ENCODE measurements at places on chromosomes 7 and 10. TPM values are rescaled to one million over a fixed set of nuclear protein-coding genes. Genes with fewer than 3 reads are reported as not detected.

Gene EGR2
- total RNA-seq: 2.3 TPM

Gene ATP6V1F
- total RNA-seq: 28.1 TPM

Gene OR6V1
- total RNA-seq: not detected

Gene PTER
- total RNA-seq: 11.4 TPM

Gene STEAP1B
- total RNA-seq: not detected

Gene HYAL4
- not detected for total RNA-seq

Gene PAPSS2
- 40.2 TPM for total RNA-seq

Gene CCDC71L
- total RNA-seq: 6.9 TPM

- DNase-seq: no peak
- H3K4me3 ChIP-seq: no peak overlapping the region
- H3K4me1 ChIP-seq: peaks cover 14% of the 10 kb centered on the region
- H3K27me3 ChIP-seq: no peaks in the 10 kb centered on the region
- no peak overlapping the region for H3K27ac ChIP-seq
These were observed 17.0 kb upstream of the SVIL start for GRCh38 chr10:29651767-29652166.

DNA sequence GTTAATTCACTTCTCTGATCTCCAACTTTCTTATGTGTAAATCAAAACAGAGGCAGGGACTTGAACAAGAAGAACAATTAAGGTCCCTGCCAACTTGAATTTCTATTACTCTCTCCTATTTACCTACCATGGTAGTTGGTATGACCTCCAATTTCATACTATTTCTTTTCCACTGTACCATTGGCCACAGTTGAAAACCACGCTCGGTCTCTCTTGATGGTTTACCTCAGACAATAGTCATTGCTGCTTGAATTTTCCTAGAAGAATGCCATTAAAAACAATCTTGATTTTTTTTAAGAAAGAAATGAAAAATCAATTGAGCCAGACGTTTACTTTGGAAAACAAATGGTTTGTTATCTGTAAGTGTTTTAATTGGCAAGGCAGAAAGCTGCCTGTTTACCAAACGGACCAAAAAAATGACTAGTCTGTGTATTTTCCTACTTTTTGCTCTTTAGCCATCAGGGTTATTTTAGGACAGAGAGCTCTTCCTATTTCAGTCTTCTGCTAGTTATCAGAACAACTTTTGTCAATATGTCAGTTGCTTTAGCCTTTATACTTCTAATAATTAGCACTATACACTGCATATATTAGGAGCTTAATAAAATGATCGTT lies 157.5 kb upstream of the PLXDC2 start:
- no peaks in the 10 kb centered on the region for H3K36me3 ChIP-seq
- no peak overlapping the region for H3K4me3 ChIP-seq
- no peak overlapping the region for H3K27ac ChIP-seq
- H3K4me1 ChIP-seq: peaks cover 20% of the 10 kb centered on the region
- no peaks in the 10 kb centered on the region for H3K27me3 ChIP-seq

GRCh38 chr7:124940306-124940705 lies 10.7 kb upstream of the POT1 start:
- H3K4me3 ChIP-seq: no peak overlapping the region
- no peak for DNase-seq
- no peak overlapping the region for H3K27ac ChIP-seq
- H3K4me1 ChIP-seq: no peaks in the 10 kb centered on the region
- H3K36me3 ChIP-seq: no peaks in the 10 kb centered on the region

DNA sequence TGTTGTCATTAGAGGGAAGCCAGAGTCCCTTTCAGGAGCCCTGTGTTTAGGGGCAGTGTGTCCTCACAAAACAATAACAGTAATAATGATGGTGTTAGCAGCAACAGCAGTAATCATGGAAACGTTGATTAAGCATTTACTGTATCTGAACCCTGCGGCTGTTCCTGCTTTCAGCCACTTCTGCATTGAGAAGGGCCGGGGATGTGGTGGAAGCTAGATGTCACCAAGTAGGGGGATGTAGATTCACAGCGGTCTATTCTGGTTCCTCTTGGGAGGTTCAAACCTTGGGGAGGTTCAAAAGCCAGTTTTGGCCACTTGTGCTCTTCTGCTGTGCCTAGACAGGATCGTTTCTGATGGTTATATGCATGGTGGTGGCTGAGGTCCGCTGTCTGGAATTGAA lies 44.8 kb downstream of the PRPF18 start:
- H3K4me3 ChIP-seq: no peak overlapping the region
- no peaks in the 10 kb centered on the region for H3K27me3 ChIP-seq
- H3K36me3 ChIP-seq: no peaks in the 10 kb centered on the region
- no peak overlapping the region for H3K27ac ChIP-seq
- peaks cover 8% of the 10 kb centered on the region for H3K4me1 ChIP-seq
- DNase-seq: no peak

DNA sequence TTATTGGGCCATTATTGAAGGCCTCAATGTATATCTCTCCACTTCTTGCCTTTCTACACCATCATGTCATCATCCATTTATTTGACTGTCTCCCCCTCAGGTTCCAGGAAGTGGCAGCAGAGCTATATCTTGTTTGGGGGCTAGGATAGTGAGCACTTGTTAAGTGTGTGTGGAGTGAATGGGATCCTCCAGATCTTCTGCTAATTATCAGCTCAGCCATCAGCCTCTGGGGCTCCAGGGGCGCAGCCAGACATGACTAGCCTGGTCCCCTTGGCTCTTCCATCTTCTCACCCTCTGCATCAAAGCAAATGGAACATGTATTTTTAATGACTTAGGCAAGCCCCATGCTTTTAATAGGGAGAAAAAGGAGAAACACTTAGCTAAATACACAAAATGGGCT lies 176.5 kb downstream of the ARHGAP12 start:
- H3K4me3 ChIP-seq: no peak overlapping the region
- H3K27ac ChIP-seq: no peak overlapping the region
- peaks cover 40% of the 10 kb centered on the region for H3K4me1 ChIP-seq
- DNase-seq: no peak
- H3K36me3 ChIP-seq: no peaks in the 10 kb centered on the region

DNA sequence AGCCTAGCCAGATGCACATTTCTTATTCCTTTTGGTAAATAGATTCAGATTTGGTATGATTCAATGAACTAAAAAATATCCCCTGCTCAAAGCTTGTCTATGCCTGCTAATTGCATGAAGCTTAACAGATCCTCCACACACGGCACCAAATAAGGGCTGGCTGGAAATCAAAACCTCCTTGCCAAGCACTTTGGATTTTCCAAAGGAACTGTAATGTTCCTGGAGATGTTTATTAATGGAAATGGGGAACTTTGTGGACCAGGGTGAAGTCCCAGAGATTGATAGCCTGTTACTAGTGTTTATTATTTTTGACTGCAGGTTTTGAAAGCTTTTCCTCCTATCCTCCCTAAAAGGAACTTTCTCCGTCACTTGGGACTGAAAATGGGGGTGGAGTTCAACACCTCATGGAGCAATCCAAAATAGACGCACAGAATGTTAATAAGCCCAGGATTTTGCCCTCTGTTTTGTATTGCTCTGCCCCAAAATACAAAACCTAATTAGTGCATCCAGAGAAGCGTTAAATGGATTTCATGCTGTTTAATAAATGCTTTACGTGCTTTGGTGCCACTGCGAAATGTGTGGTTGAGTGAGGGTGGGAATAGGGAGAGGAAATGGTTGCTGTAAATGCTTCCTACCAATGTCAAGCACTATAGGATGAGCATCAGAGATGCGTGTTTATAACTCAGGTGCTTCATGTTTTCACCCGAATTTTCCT lies 1027.7 kb downstream of the LRMDA start:
- H3K4me3 ChIP-seq: no peak overlapping the region
- H3K4me1 ChIP-seq: no peaks in the 10 kb centered on the region
- no peak overlapping the region for H3K27ac ChIP-seq

GRCh38 chr10:78744491-78745090 lies 324.2 kb upstream of the ZMIZ1 start:
- H3K27ac ChIP-seq: peak overlapping the region; percentile 74
- no peaks in the 10 kb centered on the region for H3K36me3 ChIP-seq
- H3K4me1 ChIP-seq: peaks cover 38% of the 10 kb centered on the region
- H3K27me3 ChIP-seq: no peaks in the 10 kb centered on the region

GRCh38 chr10:86349940-86350630 lies 16.5 kb downstream of the GRID1 start:
- H3K27ac ChIP-seq: no peak overlapping the region
- H3K36me3 ChIP-seq: no peaks in the 10 kb centered on the region
- no peak overlapping the region for H3K4me3 ChIP-seq
- no peaks in the 10 kb centered on the region for H3K4me1 ChIP-seq
- DNase-seq: no peak

- no peak overlapping the region for H3K4me3 ChIP-seq
- no peak overlapping the region for H3K27ac ChIP-seq
- H3K27me3 ChIP-seq: no peaks in the 10 kb centered on the region
- DNase-seq: no peak
These were observed 62.9 kb downstream of the ITGB8 start for GRCh38 chr7:20393616-20394015.

- DNase-seq: no peak
- no peak overlapping the region for H3K4me3 ChIP-seq
- no peaks in the 10 kb centered on the region for H3K36me3 ChIP-seq
- H3K27me3 ChIP-seq: no peaks in the 10 kb centered on the region
These were observed 66.1 kb upstream of the JCAD start for GRCh38 chr10:30125496-30125895.

GRCh38 chr7:64630496-64630895 lies 35.4 kb upstream of the ZNF107 start:
- no peak overlapping the region for H3K27ac ChIP-seq
- no peak overlapping the region for H3K4me3 ChIP-seq
- H3K4me1 ChIP-seq: no peaks in the 10 kb centered on the region
- DNase-seq: no peak

GRCh38 chr10:49830846-49831245 lies 68.7 kb upstream of the OGDHL start:
- DNase-seq: no peak
- H3K27ac ChIP-seq: no peak overlapping the region
- no peak overlapping the region for H3K4me3 ChIP-seq
- H3K27me3 ChIP-seq: no peaks in the 10 kb centered on the region
- H3K36me3 ChIP-seq: peaks cover 4% of the 10 kb centered on the region
- no peaks in the 10 kb centered on the region for H3K4me1 ChIP-seq

- H3K36me3 ChIP-seq: no peaks in the 10 kb centered on the region
- peak; percentile 60 for DNase-seq
- peaks cover 30% of the 10 kb centered on the region for H3K4me1 ChIP-seq
- no peak overlapping the region for H3K27ac ChIP-seq
- H3K27me3 ChIP-seq: no peaks in the 10 kb centered on the region
These were observed 38.2 kb downstream of the FOXL3 start for GRCh38 chr7:327991-328702.

DNA sequence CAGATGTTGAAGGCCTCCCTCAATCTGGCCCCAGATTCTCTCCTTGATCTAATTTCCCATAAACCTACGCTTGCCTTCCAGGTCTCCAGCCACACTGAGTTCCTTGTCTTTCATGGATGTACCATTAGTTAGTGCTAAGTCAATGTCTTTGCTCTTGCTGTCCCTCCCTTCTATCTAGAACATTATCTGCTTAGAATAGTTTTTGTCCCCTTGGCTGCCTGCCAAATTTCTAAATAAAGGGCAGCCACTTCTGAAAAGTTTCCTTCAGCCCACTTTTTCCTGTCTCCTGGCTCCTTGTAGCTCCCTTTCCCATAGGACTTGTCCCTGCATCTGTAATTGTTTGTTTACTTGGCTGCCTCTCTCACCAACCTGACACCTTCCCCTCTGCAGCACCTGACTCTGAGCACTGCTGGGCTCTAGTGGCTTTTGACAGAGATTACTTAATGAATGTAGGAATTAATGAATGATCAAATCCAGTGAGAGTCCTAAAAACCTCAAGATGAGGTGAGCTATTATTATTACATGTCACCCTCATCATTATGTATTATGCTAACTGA lies 58.3 kb downstream of the CXCL12 start:
- no peak for DNase-seq
- H3K27ac ChIP-seq: peak overlapping the region; percentile 6
- H3K4me3 ChIP-seq: no peak overlapping the region

Data from pancreas (tissue), 10 donors.